ENCODE measurements at places on chromosomes 13 and 19.

DNA sequence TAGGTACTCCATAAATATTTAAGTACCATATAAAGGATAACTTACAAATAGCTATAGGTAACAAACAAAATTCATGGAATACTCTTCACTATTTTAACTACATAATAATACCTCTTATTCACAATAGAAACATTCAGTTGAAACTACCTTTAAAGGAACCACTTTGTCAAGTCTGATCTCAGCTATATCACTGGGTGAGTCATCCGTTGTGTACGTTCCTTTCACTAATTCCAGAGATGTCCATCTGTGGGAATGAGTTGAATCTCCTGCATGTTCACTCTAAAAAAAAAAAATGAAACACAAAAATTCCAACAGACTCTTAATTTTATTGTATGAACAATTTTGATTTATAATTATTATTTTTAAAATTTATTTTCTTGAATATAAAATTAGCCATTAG is 149.4 kb upstream of the FBXL3 start:
- DNase-seq: no peak

- DNase-seq: no peak
Observed at GRCh38 chr13:28031220-28031895, 42.9 kb upstream of the URAD start.

- DNase-seq: no peak
Observed at GRCh38 chr19:15583346-15583745, 31.7 kb upstream of the CYP4F8 start.

DNA sequence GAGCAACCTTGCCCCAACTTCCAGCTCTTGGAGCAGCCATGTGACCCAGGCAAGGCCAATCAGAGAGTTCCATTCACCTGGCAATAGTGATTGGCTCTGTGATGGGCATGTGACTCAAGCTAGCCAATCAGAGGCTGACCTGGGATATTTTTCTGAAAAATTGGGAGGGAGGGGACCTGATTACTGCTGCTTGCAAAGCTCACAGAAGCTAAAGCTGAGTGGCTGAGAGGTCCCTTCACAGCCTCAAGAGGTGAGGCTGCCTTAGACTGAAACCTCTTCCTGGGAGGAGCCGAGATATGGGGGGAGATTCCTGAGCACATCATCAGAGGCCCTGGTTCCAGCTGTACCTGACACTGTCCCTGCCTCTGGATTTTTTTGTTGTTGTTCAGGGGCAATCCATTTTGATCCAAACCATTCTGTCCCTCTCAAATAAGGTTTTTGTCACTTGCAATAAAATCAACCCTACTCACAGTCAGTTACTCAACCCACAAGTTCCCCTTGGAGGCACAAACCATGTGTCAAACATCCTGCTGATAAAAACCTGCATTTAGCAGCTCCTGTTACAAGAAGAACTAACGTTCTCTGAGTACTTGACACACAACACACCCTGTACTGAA is 4.8 kb downstream of the CIB3 start:
- no peak for DNase-seq

- DNase-seq: no peak
Observed at GRCh38 chr13:93628136-93628797, 401.7 kb downstream of the GPC6 start.

GRCh38 chr13:98958443-98958794 is 19.4 kb downstream of the DOCK9 start:
- DNase-seq: no peak

GRCh38 chr19:54252845-54253244 is 4.2 kb downstream of the LILRB5 start:
- DNase-seq: no peak

DNA sequence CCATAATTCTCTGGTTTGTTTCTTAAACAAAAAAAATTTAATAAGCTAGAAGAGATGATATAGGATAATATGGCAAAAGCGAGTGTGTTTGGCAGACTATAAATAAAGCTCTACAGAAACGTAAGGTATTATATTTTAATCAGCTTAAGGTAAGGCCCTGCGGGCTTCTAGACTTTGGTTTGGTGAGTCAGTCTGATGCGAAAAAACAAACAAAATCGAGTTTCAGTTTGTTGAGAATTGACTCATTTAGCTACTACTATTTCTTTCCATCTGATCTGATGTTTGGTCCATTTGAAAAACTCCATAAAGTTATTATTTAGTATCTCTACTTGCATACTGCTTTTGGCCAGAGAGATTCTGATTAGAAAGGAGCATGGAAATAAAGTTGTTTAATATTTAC is 138.0 kb downstream of the MIPEP start:
- DNase-seq: no peak

DNA sequence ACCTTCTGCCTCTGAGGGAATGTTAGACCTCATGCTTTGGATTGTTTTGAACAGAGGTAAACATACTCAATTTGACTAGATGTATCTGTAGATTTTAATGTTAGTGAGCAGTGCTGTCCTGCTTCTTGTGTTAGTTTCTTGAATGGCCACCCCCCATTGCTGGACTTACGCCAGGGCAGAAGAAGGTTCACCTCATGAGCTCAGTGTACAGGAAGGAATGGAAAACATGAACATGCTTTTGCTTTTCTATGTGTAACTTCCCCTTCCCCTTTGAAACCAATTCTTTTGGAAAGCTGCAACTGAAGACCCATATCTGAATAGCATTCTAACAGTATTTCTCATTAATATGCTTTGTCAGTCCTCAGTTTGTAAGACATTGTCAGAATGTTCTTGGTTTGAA is 32.3 kb downstream of the WASF3 start:
- no peak for DNase-seq

Data from stimulated activated CD4-positive, alpha-beta T cell treated with anti-CD3 and anti-CD28 coated beads, Interleukin-1b, Interleukin-23, amount 100 ng/mL, for 4 hours (primary cell).